ENCODE measurements at places on chromosomes 16 and 17.

DNA sequence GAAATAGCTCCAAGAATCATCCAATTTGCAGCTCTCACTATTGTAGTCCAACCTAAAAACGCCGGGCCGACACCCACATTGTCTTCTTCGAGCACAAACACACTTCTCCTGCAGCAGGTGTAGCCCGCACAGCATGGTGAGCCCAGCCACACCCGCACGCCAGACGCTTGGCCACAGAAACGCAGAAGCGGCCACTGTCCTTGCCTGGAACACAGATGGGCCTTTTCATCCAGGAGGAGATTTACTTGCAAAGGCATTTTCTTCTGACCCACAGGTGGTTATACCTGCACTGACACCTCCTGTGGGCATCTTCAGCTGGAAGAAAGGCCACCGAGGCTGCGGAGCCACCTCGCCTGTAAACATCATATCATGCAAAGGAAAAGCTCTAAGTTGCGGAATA lies 98.4 kb downstream of the ADCY9 start:
- DNase-seq: no peak

GRCh38 chr16:82682767-82683166 lies 56.0 kb downstream of the CDH13 start:
- no peak for DNase-seq

GRCh38 chr17:58231641-58232040 lies 6.7 kb upstream of the LPO start:
- no peak for DNase-seq

GRCh38 chr17:46028374-46028773 lies 29.3 kb downstream of the STH start:
- no peak for DNase-seq

DNA sequence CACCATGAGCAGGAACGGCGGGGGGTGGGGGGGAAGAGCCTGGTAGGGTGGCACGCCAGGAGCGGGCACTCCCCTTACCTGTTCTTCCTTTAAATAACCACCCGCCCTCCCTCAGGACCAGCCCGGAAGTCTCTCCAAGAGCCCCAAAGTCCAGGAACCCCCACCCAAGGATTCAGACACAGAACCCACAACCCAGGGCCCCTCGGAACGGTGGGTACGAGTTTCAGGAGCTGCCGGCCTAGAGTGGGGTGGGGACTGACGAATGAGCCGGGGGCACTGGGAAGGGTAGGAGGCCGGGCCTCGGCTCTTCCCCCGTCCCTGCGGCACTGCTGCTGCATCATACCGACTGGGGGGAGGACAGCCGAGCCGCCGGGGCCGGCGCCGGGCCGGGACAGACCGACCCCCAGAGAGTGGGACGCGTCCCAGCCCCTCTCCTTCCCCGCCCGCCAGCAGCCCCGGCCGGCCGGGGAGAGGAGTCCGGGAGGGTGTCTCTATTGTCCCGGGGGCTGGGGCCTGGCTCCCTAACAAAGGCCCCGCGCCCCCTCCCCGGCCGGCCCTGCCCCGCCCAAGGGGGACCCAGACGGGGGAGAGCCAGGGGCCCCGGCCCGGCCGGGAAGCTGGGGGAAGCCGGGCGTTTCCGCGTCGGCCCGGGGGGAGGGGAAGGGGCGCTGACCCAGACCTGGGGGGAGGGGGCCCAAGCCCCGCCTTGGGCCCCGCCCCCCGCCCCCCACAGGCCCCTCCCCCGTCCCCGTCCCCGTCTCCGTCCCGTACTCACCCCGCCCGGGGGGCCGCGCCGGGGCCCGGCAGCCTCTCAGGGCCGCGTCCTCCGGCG lies 747 bp downstream of the ATXN7L3 start:
- peak; percentile 63 for DNase-seq

DNA sequence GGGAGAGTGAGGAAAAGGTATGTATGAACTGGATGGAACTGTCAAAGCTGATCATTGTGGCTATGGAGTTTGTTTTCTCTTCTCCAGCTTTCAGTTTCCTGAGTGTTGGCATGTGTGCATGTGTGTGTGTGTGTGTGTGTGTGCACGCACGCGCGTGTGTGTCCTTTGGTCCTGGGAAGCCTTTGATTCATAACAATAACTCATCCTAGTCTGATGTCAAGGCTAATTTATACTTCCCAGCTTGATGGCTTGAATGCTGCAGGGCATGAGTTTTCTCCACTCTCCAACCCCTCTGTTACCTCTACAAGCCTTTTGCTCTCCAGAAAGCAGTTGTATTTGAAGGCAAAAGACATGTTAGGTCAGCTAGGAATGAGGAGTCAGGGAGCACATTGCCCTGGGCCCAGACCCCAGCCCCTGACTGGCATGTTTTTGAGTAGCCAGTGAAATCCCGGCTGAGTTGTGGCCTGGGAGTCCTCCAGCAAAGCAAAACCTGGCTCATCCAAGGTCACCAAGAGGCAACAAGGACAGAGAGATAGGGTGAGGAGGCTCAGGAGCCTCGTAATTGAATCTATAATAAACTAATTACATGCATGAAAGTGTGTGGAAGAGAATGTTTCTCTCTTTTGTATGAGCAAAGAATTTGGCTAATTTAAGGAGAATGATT lies 8.9 kb upstream of the CDC42EP4 start:
- no peak for DNase-seq

DNA sequence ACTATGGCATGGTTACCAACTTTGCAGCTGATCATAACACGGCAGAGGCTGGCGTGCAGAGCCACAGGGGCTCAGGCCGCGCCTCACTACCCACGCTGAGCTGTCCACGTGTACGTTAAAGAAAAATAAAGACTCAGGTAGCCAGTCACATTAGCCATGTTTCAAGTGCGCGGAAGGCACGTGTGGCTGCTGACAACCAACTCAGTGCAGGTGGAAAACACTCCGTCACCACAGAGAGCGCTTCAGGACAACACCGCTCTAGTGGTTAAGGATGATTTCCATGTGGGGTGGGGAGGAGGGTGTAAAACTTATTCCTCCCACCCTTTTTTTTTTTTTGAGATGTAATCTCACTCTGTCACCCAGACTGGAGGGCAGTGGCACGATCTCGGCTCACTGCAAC lies 33.8 kb downstream of the ZCCHC14 start:
- DNase-seq: no peak

DNA sequence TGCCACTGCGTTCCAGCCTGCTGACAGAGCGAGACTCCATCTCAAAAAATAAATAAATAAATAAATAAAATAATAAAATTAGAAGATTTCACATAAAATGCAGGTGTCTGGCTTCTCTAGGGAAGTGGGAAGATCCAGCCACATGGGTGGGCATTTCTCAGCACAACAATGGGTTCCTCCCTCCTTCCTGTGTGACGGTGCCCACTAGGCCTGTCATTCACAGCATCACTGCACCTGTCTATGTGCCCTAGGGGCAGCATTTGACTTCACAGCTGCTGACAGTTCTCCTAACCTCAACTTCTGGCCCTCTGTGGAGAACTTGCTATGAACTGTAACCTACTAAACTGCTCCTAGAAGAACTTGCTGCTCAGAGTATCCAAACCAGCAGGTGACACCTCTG lies 3.0 kb downstream of the ABHD15 start:
- peak; percentile 51 for DNase-seq

DNA sequence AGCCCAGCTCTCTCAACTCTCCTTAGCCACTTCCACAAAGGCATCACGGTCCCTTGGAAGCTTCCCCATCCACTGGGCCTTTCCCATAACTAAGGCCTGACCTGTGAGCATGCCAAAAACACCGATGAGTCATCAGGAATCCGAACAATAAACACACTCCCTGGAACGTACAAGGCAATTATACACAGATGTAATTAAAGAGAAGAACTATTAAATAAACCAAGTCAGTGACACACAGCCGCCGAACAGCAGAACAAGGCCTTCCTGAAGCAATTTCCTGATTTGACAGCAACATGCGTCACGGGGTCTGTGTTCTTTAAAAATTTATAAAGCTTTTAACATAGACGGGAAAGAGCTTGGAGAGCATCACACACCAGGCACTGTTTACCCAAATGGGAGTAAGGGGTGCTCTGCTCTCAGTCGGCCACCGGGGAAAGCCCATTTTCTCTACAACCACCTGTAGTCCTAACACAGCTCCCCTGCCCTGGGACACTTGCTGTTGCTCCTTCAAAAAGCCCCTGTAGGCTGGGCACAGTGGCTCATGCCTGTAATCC lies 29.4 kb downstream of the COG7 start:
- no peak for DNase-seq

DNA sequence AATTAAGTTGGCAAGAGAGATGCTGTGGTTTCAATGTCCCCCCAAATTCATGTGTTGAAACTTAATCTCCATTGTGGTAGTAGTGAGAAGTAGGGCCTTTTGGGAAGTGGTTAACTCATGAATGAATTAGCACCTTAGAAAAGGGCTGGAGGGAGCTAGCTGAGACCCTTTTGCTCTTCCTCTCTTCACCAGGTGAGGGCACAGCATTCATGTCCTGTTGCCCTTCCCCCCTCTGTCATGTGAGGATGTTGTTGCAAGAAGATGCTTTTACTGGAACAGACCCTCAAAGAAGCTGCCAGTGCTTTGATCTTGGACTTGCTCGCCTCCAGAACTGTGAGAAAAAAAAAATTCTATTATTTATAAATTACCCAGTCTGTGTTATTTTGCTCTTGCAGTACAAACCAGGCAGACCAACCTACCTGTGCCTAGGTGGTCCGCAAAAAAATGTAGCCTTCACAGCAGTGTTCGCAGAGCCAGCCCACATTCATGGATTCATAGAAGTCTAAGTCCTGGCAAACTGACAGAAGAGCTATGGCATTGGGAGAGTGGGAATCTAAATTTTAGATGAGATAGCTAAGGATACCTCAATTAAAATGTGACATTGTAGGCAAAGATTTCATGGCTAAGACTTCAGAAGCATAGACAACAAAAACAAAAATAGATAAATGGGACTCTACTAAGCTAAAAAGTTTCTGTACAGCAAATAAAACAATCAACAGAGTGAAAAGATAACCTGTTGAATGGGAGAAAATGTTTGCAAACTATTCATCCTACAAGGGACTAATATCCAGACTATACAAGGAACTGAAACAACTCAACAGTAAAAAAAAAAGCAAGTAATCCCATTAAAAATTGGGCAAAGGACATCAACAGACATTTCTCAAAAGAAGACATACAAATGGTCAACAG lies 32.0 kb upstream of the ABCA5 start:
- DNase-seq: no peak

DNA sequence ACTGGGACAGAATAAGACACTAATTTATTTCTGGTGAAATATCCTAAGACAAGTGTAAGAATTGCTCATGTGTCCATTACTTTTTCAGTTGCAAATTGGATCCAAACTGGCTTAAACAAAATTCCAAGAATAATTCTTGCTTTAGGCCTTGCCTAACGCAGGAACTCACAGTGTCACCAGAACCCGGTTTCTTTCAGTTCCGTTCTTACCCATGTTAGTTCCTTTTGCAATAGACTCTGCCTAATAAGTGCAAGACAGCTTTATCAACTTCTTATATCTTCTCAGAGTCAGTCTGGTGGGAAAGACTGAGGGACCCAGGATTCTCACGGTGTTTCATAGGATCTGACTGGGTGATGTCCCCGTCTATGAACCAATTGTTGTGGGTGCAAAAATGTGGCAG lies 24.7 kb downstream of the GDE1 start:
- DNase-seq: no peak

GRCh38 chr17:38326996-38327792 lies 16.6 kb downstream of the GPR179 start:
- peak; percentile 21 for DNase-seq

DNA sequence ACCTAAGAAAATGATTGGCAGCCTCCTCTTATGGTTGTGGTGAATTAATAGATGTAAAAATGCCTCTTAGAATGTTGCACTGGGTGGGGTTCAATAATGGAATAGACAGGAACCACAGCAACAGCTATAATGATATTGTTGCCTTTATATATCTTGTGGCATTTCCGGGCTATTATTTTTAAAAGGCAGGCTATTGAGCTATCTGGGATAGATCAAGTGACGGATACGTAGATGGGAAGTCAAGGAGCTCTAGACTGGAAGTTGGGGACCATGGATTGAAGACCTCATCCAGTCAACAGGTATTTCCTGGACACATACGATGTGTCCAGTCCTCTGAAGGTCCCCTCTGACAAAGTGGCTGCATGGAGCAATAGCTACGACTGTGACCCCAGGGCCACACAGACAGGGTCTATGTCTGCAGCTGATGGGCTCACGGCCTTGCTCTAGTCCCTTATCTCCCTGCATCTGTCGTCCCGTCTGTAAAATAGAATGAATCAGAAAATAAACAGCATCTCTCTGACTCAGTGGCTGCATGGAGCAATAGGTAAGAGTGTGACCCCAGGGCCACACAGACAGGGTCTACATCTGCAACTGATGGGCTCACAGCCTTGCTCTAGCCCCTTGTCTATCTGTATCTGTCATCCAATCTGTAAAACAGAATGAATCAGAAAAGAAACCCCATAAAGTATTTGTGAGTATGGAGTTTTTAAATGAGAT lies 117.7 kb upstream of the FOXF1 start:
- no peak for DNase-seq

DNA sequence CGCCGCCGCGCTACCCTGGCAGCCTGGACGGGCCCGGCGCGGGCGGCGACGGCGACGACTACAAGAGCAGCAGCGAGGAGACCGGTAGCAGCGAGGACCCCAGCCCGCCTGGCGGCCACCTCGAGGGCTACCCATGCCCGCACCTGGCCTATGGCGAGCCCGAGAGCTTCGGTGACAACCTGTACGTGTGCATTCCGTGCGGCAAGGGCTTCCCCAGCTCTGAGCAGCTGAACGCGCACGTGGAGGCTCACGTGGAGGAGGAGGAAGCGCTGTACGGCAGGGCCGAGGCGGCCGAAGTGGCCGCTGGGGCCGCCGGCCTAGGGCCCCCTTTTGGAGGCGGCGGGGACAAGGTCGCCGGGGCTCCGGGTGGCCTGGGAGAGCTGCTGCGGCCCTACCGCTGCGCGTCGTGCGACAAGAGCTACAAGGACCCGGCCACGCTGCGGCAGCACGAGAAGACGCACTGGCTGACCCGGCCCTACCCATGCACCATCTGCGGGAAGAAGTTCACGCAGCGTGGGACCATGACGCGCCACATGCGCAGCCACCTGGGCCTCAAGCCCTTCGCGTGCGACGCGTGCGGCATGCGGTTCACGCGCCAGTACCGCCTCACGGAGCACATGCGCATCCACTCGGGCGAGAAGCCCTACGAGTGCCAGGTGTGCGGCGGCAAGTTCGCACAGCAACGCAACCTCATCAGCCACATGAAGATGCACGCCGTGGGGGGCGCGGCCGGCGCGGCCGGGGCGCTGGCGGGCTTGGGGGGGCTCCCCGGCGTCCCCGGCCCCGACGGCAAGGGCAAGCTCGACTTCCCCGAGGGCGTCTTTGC lies 3.1 kb downstream of the HIC1 start:
- peak; percentile 14 for DNase-seq

- DNase-seq: no peak
Measured at GRCh38 chr16:27951489-27952120, 111.9 kb downstream of the GSG1L start.

DNA sequence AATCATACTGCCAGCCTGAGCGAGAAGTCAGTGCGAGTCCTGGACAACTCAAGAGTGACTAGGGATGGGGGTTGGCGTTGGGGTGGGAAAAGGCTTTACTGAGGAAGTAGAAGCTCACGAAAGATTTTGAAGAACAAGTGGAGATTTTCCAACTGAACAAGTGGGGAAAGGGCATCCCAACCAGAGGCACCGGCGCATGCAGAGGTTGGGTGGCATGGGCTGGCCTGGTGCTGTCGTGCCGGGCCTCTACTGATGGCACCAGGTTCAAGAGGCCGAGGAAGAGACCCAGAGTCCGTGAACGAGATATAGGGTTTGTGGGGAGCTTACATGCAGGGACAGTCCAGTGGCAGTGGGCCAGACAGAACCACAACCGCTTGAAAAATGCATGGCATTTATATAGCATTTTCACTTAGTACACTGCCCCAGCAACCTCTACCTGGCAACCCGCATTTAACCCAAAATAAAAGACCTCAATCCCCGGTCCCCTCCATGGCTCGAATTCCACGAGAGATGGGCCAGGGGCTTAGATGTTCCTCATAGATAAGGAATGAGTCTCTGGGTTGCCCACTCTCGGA lies 7.7 kb upstream of the ITGA3 start:
- DNase-seq: no peak
